ENCODE measurements at places on chromosomes 3 and 15.

DNA sequence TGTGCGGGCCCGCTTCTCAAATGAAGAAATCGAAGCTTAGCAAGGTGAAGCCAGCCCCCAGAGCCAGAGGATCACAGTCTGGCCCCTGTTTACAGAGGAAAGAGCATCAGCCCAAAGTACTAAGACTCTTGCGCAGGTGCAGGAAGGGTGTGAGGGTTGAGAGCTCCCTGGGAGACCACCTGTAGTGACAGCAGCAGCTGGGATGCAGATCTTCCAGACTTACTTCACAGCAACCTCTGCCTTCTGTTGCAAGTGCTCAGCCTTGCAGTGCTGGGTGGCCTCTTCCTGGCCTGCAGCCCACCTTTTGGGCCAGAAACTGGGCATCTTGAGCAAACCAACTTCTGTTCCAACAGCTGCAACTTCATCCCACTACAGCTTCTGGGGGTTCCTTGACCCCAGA lies 19.7 kb downstream of the SPATA12 start:
- DNase-seq = no peak

GRCh38 chr3:151541178-151541577 lies 80.3 kb upstream of the IGSF10 start:
- DNase-seq = no peak

DNA sequence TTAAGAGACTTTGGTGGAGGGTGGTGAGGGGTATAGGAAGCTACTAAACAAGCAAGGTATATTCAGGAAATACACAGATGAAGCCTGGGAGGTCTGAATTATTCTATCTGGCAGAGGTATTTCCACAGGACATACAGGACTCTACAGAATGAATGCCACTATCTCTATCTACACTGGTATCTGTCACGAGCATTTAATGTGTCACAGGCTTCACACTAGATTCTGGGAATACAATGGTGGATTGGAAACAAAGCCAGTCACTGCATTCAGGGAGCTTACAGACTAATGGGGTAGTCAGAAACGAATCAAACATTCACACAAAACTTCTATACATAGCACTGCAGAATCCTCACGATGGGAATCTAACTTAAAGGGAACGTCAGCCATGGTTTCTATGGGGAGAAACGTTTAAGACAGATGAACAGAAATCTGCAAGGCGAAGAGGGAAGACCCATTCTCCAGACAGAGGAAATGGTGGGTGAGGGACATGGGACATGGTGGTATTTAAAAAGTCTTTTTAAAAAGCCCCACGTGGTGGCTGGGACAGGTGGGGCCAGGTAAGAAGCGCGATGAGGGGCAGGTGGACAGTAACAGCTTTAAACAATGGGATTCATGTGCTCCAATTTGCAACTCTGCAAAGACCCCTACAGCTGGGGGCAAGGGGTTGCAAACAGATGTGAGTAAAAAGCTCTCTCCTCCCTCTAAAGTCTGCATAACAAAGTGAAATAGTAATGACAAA lies 16.5 kb downstream of the LRIG1 start:
- no peak for DNase-seq

- DNase-seq = no peak
Observed at GRCh38 chr3:168077091-168077490, 18.6 kb downstream of the GOLIM4 start.

- no peak for DNase-seq
Observed at GRCh38 chr3:186640473-186640818, 247 bp downstream of the FETUB start.
